Effector memory CD4-positive, alpha-beta T cell (primary cell): ENCODE measurements at places on chromosomes 5 and 9.

GRCh38 chr5:142929587-142929986, 159.4 kb downstream of the ARHGAP26 start:
- no peak for DNase-seq

DNA sequence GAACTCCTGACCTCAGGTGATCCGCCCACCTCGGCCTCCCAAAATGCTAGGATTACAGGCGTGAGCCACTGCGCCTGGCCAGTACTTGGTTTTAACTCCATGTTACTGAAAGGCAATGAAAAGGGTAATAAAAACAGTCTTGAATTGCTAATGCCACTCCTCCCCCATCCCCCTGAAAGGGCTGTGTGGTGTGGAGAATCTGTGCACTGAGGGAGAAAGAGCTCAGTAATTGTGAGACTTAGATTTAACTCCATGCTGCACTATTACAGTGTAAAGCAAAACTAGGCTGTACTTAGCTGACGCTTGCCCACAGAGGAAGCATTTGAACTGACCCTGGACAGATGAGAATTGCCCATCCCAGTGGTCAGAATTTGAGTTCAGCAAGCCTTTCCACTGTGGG, 1662.4 kb upstream of the ACO1 start:
- DNase-seq: no peak

DNA sequence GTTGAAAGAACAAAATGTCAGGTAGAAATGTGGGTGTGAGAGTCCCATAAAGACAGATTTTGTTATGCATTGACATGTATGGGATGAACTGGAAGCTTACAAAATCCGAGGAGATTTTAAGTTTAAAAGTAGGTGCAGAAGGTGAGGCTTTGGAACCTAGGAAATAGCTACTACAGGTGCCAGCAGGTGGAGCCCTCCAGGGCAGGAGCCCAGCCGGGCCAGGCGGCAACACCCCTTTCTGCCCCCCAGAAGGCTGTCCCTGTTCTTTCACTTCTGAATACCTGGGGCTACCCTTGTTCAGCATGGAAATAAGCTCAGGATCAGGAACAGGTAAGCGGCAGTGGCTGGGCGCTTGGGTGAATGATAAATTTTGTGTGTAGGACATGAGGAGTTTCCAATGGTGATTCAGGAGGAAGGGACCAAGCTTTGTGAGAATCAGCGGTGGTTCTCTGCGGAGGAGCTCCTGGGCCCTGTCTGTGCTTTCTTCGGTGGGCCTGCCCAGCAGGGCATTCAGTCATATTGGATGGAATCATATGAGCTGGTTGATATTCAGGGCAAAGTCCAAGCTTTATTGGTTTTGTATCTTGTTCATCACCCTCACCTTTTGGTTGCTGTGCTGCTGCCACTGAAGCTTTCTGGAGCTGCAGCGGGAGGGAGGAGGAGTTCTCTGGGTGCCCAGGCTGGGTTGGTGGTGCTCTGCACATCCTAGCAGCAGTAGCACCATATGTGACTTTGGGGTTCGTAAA, 12.3 kb downstream of the PCBD2 start:
- no peak for DNase-seq

GRCh38 chr5:18393565-18394442, 759.5 kb downstream of the TAF11L14 start:
- no peak for DNase-seq

DNA sequence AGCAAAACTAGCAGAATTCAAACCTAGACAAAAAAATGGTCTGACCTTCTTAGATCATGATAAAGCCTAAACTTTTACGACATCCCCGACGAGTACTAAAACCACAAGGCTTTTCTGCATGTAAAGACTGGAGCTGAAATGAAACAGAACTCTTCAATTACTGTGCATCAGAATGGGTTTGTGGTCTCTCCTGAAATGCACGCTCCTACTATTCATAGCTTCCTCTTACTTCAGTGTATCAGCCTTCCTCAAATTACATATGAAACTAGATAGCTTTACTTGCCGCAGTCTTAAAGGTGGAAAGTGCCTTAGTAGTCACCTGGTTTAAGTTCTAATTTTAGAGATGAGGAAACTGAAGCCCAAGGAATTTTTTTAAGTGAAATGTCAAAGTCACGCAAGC, 24.6 kb upstream of the MED10 start:
- no peak for DNase-seq

- no peak for DNase-seq
Observed at GRCh38 chr5:432928-433791, 9.8 kb upstream of the EXOC3 start.
